ENCODE measurements at places on chromosomes 12 and 14.

DNA sequence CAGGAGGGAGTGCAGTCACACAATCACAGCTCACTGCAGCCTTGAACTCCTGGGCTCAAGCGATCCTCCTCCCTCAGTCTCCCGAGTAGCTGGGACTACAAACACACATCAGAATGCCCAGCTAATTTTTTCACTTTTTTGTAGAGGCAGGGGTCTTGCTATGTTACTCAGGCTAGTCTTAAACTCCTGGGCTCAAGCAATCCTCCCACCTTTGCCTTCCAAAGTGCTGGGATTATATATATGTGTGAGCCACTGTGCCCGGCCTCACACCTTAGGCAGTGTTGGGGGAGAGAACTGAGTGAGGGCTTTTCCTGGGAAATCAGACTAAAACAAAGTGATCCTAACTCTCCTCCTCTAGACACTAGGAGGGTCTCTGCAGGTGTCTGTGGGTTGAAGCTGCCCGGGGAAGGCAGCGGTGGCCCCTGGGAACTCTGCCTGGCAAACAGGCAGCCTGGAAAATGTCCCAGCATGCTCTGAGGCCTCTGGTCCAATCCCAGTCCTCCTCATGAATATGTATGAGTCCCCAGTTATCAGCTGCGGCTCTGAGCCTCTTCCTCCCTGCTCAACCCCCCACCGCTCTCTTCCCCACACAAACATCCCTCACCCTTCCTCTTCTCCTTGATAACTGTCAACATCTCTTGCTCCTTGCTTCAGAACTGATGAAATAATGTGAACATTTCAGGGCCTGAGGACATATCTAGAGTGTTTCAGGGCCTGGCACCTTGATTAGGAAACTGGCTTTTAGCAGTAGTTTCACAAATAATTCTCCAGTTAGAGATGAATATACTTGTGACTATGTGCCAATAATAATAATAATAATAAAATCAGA is 7.9 kb upstream of the NAA25 start:
- peak; percentile 48 for DNase-seq

GRCh38 chr14:92542766-92543554 is 29.4 kb downstream of the RIN3 start:
- no peak for DNase-seq

GRCh38 chr12:100123316-100124095 is 19.2 kb downstream of the BLTP3B start:
- no peak for DNase-seq

DNA sequence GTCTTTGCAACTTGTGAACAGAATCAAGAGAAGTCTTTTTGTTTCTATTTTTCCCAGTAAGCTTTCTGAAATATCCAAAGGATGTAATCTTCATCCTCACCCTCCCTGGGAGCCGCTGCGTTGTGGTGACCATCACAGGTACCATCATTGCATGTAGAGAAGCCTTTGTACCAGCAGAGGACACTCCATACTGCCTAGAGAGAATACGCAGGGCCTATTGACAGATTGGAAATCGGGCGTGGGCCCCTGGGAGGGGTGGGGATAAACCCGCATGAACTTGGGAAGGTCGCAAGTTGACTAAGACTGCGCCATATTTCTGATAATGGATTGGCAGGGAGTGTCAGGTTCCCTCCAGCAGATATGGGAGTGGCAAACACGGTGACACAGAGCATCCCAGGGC is 12.7 kb downstream of the KRT1 start:
- DNase-seq: no peak

- no peak for DNase-seq
Observed at GRCh38 chr14:104011824-104012517, 69.6 kb upstream of the RD3L start.

- DNase-seq: peak; percentile 75
Observed at GRCh38 chr14:91891721-91892220, 24.4 kb upstream of the TC2N start.

DNA sequence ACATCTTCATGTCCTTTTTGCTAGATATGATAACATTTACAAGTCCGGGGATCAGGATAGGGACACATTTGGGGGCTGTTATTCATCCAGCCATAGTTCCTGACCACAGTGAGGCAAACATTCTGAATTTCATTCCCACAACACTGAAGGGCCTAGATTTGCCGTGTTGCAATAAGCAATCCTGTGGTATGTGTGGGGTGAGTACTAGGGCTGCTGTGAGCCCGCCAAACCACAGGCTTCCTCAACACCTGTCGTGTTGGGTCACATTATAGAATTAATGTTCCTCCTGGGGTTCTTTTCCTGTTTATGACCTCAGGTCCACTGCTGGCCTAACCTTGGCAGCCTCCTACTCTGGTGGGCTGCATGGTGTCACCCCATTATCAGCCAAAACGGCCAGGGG is 119.2 kb downstream of the TBC1D30 start:
- peak; percentile 81 for DNase-seq

- DNase-seq: no peak
Observed at GRCh38 chr12:19704966-19705365, 265.7 kb downstream of the AEBP2 start.

DNA sequence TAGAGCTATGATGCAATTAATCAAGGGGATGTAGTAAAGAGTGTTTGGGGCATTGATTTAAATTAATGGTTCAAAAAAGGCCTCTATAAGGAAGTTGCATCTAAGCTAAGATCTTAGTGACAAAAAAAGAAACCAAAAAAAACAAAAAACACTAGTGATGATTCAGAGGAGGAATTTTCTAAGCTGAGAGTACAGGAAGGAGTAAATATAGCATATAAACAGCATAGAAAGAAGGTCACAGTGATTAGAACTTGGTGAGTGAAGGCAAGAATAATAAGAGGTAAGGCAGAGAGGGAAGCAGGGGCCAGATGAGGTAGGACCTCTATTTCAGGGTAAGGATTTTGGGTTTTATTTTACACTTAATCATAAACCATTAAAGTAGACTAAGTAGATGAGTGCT is 48.0 kb upstream of the PDZRN4 start:
- DNase-seq: no peak

- no peak for DNase-seq
Observed at GRCh38 chr12:7542813-7543212, 39.2 kb upstream of the CD163 start.

- DNase-seq: peak; percentile 58
Observed at GRCh38 chr12:78038986-78039385, 208.3 kb downstream of the NAV3 start.

GRCh38 chr14:31716208-31716607 is 155.0 kb downstream of the NUBPL start:
- DNase-seq: peak; percentile 15

DNA sequence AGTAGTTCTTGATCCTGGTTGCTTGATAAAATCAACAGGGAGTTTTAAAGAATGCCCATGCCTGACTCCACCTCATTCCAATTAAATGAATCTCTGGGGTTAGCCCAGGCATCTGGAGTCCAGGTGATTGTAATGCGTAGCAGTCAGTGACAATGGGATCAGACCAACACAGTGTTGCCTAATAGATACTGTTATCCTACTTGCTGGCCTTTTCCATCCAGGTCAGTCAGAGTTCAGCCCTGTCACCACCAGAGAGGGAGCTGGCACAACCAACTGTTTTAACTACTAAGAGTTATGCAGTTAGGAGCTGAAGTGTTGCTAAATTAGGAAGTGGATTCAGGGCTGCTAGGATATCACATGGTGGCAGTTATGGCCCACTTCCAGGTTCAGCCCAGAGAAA is 107.1 kb downstream of the GPR135 start:
- peak; percentile 53 for DNase-seq

DNA sequence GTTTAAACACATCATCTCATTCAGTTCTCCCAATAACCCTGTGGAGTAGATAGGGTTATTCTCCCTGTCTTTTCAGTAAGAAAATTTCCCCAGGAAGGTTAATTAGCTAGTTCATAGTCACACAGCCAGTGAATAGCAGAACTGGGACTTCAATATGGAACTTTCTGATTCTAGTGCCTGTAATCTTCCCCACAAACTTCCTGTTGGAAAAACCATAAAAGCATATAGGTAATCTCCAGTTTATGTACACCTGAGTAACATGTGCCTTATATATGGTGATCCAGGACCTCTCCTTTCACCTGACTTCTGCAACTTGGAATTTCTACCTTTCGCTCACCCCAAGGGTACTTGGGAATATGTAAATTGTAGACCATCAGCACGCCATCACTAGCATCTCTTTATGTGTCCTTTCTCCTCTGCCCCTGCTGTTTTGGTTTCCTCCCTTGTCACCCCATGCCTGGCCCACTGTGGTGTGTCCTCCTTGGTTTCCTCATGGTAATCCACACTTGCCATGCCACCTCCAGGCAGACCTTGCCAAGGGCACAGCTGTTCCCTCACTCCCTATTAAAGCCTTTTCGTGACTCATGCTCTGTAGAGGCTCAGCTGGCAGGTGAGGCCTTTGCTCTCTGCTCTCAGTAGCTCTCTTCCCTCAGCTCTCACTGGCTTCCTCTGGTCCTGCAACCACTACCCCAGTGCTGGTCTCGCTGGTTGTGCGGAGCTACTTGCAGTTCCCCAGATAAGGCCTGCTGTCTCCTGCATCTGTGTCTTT is 16.7 kb downstream of the TBC1D30 start:
- DNase-seq: no peak

DNA sequence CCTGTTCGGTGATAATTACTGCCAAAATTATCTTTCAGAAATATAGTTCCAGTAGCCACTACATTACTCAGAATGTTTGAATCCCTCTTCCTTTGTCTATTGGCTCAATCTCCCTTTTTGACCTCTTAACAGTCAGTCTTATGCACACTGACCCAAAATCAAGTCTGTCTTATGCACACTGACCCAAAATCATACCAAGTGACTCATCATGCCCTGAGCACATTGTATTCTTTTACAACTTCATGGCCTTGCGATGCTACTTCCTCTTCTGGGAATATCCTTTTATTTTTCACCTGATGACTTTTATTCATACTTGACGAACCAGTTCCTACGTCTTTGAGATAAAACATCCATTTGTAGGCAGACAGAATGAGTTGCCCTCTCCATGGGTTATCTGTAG is 182.3 kb downstream of the NPAS3 start:
- peak; percentile 11 for DNase-seq

GRCh38 chr12:49537231-49537751 is 1.5 kb upstream of the KCNH3 start:
- no peak for DNase-seq

DNA sequence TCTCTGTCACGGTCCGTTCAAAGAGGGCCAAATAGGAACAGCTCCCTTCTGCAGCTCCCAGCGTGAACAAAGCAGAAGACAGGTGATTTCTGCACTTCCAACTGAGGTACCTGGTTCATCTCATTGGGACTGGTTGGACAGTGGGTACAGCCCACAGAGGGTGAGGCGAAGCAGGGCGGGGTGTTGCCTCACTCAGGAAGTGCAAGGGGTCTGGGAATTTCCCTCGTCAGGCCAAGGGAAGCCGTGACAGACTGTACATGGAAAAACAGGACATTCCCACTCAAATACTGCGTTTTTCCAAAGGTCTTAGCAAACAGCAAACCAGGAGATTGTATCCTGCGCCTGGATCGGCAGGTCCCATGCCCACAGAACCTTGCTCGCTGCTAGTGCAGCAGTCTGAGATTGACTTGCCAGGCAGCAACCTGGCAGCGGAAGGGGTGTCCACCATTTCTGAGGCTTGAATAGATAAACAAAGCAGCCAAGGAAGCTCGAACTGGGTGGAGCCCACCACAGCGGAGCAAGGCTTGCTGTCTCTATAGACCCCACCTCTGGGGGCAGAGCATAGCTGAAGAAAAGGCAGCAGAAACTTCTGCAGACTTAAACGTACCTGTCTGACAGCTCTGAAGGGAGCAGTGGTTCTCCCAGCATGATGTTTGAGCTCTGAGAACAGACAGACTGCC is 22.7 kb downstream of the SLC38A1 start:
- DNase-seq: no peak

- DNase-seq: no peak
Observed at GRCh38 chr14:45877981-45878380, 625.0 kb upstream of the MIS18BP1 start.

DNA sequence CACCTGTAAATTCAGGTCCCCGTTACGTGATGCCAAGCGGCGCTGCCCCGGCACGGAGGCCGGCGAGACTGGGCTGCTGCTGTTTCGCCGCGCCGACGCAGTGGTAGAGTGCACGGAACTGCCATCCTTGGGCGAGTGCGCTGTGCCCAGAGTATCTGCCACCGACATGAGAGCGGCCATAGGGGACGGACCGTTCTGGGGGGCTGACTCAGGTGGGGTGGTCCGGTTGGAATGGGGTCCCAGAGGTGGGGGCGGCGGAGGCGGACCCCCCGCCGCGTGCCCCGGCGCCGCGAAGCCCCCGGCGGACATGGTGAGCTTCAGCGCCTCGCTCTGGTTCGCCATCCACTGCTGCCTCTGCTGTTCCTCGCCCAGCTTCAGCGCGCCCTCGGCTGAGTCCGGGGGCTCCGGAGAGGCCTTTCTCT is 2.8 kb downstream of the IRF2BPL start:
- no peak for DNase-seq

DNA sequence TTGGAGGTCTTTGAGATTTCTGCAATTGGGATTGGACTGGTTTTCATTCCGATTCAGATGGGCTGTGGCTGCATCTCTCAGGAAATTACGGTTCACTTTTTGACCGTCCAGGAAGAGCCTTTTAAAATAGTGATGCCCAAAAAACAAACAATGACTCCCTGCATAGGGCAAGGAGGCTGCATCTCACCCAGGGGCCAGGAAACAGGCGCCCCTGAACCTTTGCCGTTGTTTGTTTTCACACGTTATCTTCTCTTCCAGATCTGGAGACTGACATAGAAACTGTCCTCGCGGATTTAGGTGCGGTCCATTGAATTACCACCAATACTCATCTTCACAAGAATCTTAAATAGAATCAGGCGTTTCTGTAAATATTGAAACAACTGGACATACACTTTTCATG is 66.0 kb downstream of the FLRT2 start:
- no peak for DNase-seq

- DNase-seq: no peak
Observed at GRCh38 chr14:55508676-55509075, 68.3 kb upstream of the TBPL2 start.

DNA sequence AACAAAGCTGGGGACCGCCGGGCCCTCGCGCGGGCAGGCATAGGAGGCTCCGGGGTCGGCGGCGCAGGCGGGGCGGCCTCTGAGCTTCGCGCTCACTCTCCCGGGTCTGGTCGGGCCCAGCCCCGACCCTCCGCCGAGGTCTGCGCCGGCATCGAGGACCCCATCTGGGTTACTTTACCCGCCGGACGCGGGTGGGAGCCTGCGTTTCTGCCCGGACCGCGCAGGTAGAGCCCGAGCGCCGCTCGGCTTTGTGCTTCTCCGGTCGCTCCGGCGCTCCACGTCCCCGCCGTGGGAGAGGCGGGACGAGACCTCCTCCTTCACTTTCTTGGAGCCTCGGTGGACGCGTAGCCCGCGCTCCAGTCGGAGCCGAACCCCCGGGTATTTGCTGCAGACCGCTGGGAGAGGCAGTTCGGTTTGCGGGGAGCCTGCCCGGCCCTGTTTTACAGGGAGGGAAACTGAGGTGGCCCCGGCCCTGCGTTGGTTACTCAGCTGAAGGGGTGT is 63.2 kb downstream of the FBXL14 start:
- DNase-seq: no peak
